Activated T-cell treated with anti-CD3 and anti-CD28 coated beads, Interleukin-2, amount 50 U/mL, for 72 hours (primary cell): ENCODE measurements at places on chromosomes 6 and 20. TPM values are rescaled to one million over a fixed set of nuclear protein-coding genes. Genes with fewer than 3 reads are reported as not detected.

DNA sequence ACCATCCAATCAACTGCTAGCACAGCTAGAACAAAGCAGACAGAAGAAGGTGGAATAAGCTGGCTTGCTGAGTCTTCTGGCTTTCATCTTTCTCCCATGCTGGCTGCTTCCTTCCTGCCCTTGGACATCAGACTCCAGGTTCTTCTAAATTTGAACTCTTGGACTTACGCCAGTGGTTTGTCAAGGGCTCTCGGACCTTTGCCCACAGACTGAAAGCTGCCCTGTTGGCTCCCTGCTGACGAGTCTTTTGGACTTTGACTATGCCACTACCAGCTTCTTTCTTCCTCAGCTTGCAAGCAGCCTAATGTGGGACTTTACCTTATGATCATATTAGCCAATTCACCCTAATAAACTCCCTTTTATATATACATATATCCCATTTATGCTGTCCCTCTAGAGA is 164.1 kb upstream of the GJE1 start:
- peaks cover 11% of the 10 kb centered on the region for H3K27me3 ChIP-seq
- no peak overlapping the region for H3K4me3 ChIP-seq
- DNase-seq, result no peak
- no peak overlapping the region for H3K27ac ChIP-seq
- H3K36me3 ChIP-seq, result no peaks in the 10 kb centered on the region
- H3K4me1 ChIP-seq, result peaks cover 5% of the 10 kb centered on the region

- H3K27me3 ChIP-seq, result no peaks in the 10 kb centered on the region
- no peaks in the 10 kb centered on the region for H3K36me3 ChIP-seq
- no peak overlapping the region for H3K27ac ChIP-seq
- H3K4me1 ChIP-seq, result no peaks in the 10 kb centered on the region
These were observed 1509.0 kb downstream of the GRIK2 start for GRCh38 chr6:102902471-102902870.

GRCh38 chr20:47063407-47063806 is 168.8 kb downstream of the EYA2 start:
- H3K36me3 ChIP-seq, result peaks cover 1% of the 10 kb centered on the region
- no peak for DNase-seq
- no peaks in the 10 kb centered on the region for H3K27me3 ChIP-seq
- H3K4me1 ChIP-seq, result no peaks in the 10 kb centered on the region
- no peak overlapping the region for H3K27ac ChIP-seq
- H3K4me3 ChIP-seq, result no peak overlapping the region

GRCh38 chr20:3360752-3361151 is 46.7 kb downstream of the DNAAF9 start:
- no peak for DNase-seq
- H3K36me3 ChIP-seq, result no peaks in the 10 kb centered on the region
- H3K4me1 ChIP-seq, result no peaks in the 10 kb centered on the region
- H3K27me3 ChIP-seq, result no peaks in the 10 kb centered on the region

DNA sequence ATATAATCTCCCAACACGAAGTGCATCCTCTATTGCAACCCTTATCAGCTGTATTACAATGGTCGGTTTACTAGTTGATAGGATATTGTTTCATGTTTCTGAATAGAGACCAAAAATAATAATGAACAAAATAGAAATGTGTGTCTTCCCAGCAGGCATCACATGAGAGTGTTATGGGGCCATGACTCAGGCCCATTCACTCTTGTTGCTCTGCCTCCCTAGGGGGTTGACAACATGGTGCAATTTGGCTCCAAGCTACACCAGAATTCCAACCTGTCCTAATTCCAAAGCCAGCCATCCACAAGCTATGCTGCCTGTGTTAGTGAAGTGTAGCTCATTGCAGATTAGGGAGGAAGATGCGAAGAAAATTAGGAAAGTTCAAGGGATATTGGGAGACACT is 13.1 kb upstream of the SAYSD1 start:
- no peak for DNase-seq
- H3K36me3 ChIP-seq, result no peaks in the 10 kb centered on the region
- no peak overlapping the region for H3K27ac ChIP-seq

DNA sequence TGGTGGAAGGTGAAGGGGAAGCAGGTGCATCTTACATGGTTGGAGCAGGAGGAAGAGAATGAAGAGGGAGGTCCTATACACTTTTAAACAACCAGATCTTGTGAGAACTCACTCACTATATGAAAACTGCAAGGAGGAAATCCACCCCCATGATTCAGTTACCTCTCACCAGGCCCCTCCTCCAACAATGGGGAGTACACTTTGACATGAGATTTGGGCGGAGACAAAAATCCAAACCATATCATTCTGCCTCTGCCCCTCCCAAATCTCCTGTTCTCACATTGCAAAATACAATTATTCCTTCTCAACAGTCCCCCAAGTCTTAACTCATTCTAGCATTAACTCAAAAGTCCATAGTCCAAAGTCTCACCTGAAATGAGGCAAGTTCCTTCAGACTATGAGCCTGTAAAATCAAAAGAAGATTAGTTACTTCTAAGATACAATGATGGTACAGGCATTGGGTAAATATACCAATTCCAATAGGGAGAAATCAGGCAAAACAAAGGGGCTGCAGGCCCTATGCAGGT is 60.5 kb downstream of the EDN1 start:
- no peaks in the 10 kb centered on the region for H3K36me3 ChIP-seq
- peaks cover 9% of the 10 kb centered on the region for H3K27me3 ChIP-seq
- DNase-seq, result no peak

GRCh38 chr20:38143646-38144554 is 21.2 kb downstream of the TGM2 start:
- peaks cover 7% of the 10 kb centered on the region for H3K27me3 ChIP-seq
- H3K4me3 ChIP-seq, result no peak overlapping the region
- H3K36me3 ChIP-seq, result no peaks in the 10 kb centered on the region
- H3K4me1 ChIP-seq, result no peaks in the 10 kb centered on the region

GRCh38 chr6:74654296-74654695 is 551.6 kb downstream of the COL12A1 start:
- H3K27ac ChIP-seq, result no peak overlapping the region
- H3K27me3 ChIP-seq, result no peaks in the 10 kb centered on the region
- no peak overlapping the region for H3K4me3 ChIP-seq
- no peak for DNase-seq
- no peaks in the 10 kb centered on the region for H3K36me3 ChIP-seq

- peaks cover 77% of the 10 kb centered on the region for H3K4me1 ChIP-seq
- no peak overlapping the region for H3K27ac ChIP-seq
- no peak overlapping the region for H3K4me3 ChIP-seq
- DNase-seq, result no peak
- peaks cover 3% of the 10 kb centered on the region for H3K36me3 ChIP-seq
- no peaks in the 10 kb centered on the region for H3K27me3 ChIP-seq
These were observed 77.4 kb downstream of the ARID1B start for GRCh38 chr6:156854466-156855161.

DNA sequence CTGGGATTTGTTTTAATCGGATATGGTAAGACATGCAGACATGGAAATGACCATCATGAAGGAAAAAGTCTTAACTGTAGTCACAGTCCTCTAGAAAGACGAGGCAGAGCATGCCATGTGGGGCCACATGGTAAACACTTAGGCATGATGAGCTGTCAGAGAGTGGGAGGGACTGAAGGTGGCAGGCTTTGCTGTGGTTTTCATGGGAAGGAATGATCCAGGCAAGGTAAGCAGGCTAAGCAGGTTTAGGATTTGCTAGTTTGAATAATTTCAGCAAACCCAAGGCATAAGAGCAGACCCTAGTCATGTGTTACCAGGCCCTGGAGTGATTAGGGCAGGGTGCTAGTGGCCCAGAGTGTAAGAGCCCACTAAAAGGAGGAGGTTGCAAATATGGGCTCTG is 47.2 kb upstream of the STMND1 start:
- peaks cover 12% of the 10 kb centered on the region for H3K27me3 ChIP-seq
- no peaks in the 10 kb centered on the region for H3K4me1 ChIP-seq
- H3K4me3 ChIP-seq, result no peak overlapping the region
- H3K36me3 ChIP-seq, result no peaks in the 10 kb centered on the region

DNA sequence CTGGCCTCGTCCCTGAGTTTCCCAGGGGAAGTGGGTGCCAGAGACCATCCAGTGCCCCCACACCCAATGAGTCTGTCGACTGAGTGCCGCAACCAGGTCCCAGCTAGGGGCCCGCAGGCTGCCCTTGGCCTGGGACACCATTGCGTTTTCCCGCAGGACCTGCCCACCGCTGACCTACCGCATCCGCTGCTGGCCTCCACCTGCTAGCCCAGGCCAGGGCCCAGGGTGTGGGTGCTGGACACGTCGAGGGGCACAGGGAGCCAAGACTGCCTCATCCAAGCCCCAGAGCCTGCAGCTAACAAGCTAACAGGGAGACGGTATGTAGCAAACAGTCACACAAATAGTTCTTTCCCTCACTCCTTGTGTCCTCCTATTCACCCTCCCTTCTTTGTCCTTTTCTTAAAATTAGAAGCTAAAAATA is 97.7 kb downstream of the TMEM242 start:
- no peak for DNase-seq
- no peak overlapping the region for H3K4me3 ChIP-seq
- H3K27me3 ChIP-seq, result no peaks in the 10 kb centered on the region
- no peak overlapping the region for H3K27ac ChIP-seq

- no peak overlapping the region for H3K27ac ChIP-seq
- no peaks in the 10 kb centered on the region for H3K4me1 ChIP-seq
- no peak for DNase-seq
- H3K4me3 ChIP-seq, result no peak overlapping the region
These were observed 75.8 kb downstream of the QRSL1 start for GRCh38 chr6:106705156-106705555.

GRCh38 chr6:16684896-16685554 is 76.2 kb downstream of the ATXN1 start:
- peak; percentile 88 for DNase-seq
- peak overlapping the region; percentile 63 for H3K27ac ChIP-seq
- H3K4me1 ChIP-seq, result peaks cover 100% of the 10 kb centered on the region
- peaks cover 7% of the 10 kb centered on the region for H3K36me3 ChIP-seq
- H3K4me3 ChIP-seq, result peak overlapping the region; percentile 80

- H3K4me3 ChIP-seq, result no peak overlapping the region
- H3K27ac ChIP-seq, result no peak overlapping the region
- H3K4me1 ChIP-seq, result no peaks in the 10 kb centered on the region
These were observed 249.5 kb downstream of the BCKDHB start for GRCh38 chr6:80356000-80356399.

DNA sequence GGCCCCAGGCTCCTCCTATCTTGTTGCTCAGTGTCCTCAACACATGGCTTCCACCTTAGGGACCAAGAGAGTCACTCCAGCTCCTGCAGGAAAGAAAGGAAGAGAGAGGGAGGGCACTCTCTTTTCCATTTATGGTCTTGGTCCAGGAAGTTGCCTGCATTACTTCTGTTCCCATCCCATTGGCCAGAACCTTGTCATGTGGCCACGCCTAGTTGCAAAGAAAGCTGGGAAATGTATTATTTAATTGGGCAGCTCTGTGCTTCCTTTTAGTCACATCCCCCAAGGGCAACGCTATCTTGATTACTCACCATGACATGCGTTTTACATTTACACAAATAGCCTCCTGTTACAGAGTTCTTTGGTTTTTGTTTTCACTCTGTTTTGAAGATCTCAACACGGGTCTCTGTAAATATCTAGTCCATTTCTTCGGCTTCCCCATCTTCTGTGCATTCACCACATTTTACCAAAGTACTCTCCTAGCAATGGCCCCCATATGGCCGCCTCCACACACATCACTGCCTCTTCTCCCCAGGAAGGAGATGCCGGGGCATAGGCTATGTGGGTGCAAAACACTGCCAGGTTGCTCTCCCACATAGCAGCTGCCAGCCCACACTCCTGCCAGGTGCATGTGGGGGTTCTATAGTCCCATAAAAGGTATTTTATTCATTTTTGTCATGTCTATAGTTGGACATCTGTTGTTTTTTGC is 35.7 kb upstream of the ZMYND8 start:
- peak overlapping the region; percentile 16 for H3K4me3 ChIP-seq
- peaks cover 34% of the 10 kb centered on the region for H3K4me1 ChIP-seq
- peak overlapping the region; percentile 85 for H3K27ac ChIP-seq
- peaks cover 3% of the 10 kb centered on the region for H3K36me3 ChIP-seq
- H3K27me3 ChIP-seq, result no peaks in the 10 kb centered on the region

GRCh38 chr20:59678288-59678687 is 73.9 kb downstream of the PHACTR3 start:
- H3K4me1 ChIP-seq, result no peaks in the 10 kb centered on the region
- H3K4me3 ChIP-seq, result no peak overlapping the region
- no peak for DNase-seq
- peaks cover 17% of the 10 kb centered on the region for H3K27me3 ChIP-seq
- no peak overlapping the region for H3K27ac ChIP-seq

- H3K27me3 ChIP-seq, result no peaks in the 10 kb centered on the region
- DNase-seq, result no peak
- H3K4me1 ChIP-seq, result peaks cover 42% of the 10 kb centered on the region
- H3K27ac ChIP-seq, result peak overlapping the region; percentile 92
- H3K36me3 ChIP-seq, result peaks cover 23% of the 10 kb centered on the region
These were observed 40.1 kb downstream of the FAM120B start for GRCh38 chr6:170346649-170347048.

DNA sequence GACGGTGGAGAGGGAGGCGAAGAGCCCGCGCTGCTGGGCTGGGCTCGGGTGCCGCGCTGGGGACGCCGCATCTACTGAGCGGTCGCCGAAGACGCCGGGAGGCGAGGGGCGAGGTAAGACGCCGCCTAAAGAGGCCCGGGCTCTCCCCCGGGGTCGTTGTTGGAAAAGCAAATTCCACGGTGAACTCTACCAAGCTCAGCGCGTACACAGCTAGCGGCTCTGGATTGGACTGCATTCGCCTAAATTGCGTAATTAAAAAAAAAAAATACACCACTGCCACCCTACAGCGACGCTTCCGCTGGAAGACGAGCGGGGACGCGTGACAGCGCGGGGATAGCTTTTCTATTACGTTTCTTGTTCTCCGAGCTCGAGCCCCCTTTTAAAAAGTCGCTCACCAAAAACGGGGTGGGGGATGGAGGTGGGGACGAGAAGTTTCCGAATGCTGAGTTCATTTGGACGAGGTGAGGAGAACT is 92.0 kb upstream of the PRDM1 start:
- H3K36me3 ChIP-seq, result no peaks in the 10 kb centered on the region
- H3K4me3 ChIP-seq, result peak overlapping the region; percentile 98
- peaks cover 72% of the 10 kb centered on the region for H3K27me3 ChIP-seq

DNA sequence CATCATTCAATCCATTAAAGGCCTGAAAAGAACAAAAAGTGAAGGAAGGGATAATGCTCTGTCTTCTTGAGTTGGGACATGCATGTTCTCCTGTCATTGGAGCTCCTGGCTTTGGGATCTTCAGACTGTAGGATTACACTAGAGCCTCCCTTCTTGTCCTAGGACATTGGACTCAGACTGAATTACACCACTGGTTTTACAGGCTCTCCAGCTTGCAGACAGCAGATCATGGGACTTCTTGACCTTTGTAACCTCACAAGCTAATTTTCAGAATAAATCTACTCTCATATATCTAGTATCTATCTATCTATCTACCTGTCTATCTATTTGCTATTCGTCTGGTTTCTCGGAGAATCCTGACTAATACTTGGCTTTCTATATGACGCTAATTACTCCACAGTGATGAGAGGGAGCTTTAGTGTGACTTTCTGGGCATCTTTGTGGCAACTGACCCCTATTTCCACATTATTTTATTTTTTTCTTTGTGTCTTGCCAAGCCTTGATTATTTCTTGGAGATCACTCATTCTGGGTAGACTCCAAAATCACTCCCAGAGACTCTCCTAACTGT is 151.9 kb upstream of the ZNF184 start:
- peaks cover 70% of the 10 kb centered on the region for H3K27me3 ChIP-seq
- no peaks in the 10 kb centered on the region for H3K36me3 ChIP-seq
- no peak overlapping the region for H3K4me3 ChIP-seq

DAAM2 gene
- total RNA-seq, result not detected

SLA2 gene
- total RNA-seq, result 44.9 TPM

MYH7B gene
- 1.2 TPM for total RNA-seq

TGM2 gene
- 0.38 TPM for total RNA-seq

BAG2 gene
- total RNA-seq, result 5.5 TPM

RIOK1 gene
- total RNA-seq, result 43.6 TPM

LHFPL5 gene
- total RNA-seq, result not detected

TRIM15 gene
- total RNA-seq, result 0.84 TPM

GPR6 gene
- total RNA-seq, result not detected

E2F3 gene
- 18.0 TPM for total RNA-seq

XKR7 gene
- total RNA-seq, result not detected

ESR1 gene
- total RNA-seq, result 1.3 TPM

COL11A2 gene
- total RNA-seq, result 3.2 TPM
